Smooth muscle cell of bladder (primary cell): ENCODE measurements at places on chromosomes 4 and X. TPM values are rescaled to one million over a fixed set of nuclear protein-coding genes. Genes with fewer than 3 reads are reported as not detected.

The RPA4 gene
- 0.71 and 0.74 TPM in 2 replicates for total RNA-seq

The HTR2C gene
- total RNA-seq: under 0.01 TPM in 2 replicates

The RNF212 gene
- 0.28 TPM in 2 replicates for total RNA-seq

The AMTN gene
- not detected in 2 replicates for total RNA-seq

The MTNR1A gene
- not detected in 2 replicates for total RNA-seq
